Activated naive CD8-positive, alpha-beta T cell treated with anti-CD3 and anti-CD28 coated beads, Interleukin-2, amount 10 ng/mL, durations not matched to agents 7 days and 5 days (primary cell): ENCODE measurements at places on chromosomes 16 and 17. TPM values are rescaled to one million over a fixed set of nuclear protein-coding genes. Genes with fewer than 3 reads are reported as not detected.

DNA sequence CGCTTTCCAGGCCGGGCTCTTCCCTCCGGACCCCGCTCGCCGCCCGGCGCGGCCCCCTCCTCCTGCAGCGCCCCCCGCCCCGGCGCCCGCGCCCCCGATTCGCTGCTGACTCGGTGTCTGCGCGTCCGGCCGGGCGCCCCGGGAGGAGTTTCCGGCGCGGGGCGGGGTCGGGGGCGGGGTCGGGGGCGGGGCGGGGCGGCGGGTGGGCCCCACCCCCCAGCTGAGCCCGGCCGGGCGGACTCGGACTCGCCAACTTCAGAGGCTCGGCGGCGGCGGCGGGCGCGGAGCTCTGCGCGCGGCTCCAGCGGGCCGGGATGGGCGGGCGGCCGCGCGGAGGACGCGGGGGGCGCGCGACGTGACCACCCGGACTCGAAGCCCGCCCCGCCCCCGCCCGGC lies at the start of gene METRNL:
Gene METRNL, plus strand, starts transcription at position 258 of the 396 bp plus-strand sequence. CDS start 207 bp downstream, outside the sequence.
- peak; percentile 79 for DNase-seq

GRCh38 chr16:10972108-10972818 lies 27.9 kb downstream of the CLEC16A start:
- no peak for DNase-seq

- DNase-seq, result no peak
Observed at GRCh38 chr17:79534111-79534510, 76.7 kb downstream of the RBFOX3 start.

DNA sequence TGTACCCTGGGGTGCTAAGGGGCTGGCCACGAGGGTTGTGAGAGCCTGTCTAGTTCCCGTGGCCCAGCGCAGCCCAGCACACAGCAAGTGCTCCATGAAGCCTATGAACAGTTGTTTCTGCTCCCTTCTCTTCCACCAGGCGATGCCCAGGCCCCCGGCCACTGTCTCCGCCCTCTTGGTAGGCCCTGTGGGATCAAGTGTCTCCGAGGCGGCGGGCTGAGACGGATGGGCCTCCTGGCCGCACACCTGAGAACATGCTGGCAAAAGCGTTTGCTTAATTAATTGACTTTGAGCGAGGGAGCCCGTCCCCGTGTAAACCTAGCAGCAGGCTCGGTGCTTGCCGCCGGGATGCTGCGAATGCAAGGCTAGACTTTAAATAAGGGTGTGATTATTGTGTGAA lies 129.7 kb upstream of the GSE1 start:
- DNase-seq, result no peak

Gene NACA2
- not detected for total RNA-seq

- no peak for DNase-seq
Observed at GRCh38 chr17:2926019-2926650, 129.9 kb downstream of the RAP1GAP2 start.

Gene P2RX5
- 19.0 TPM for total RNA-seq

DNA sequence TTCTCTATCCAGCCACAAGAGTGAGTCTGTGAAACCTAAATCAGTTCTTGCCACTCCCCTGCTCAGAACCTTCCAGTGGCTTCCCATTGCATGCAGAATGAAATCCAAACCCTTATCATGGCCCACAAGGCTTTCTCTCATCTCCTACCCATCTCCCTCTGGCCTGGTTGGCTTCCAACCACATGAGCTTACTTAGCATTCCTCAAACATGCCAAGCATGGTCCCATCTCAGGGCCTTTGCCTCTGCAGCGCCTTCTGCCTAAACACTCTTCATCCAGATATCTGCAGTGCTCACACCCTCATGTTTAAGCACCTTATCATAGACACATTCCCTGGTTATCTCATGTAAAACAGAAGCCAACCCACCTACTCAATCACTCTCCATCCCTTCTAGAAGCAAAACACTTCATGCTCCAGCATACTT lies 15.5 kb downstream of the TK2 start:
- DNase-seq, result no peak

Gene CASKIN1
- 1.1 TPM for total RNA-seq

- no peak for DNase-seq
Observed at GRCh38 chr17:15392326-15392741, 50.9 kb upstream of the TEKT3 start.

Gene SPECC1
- 10.0 TPM for total RNA-seq

GRCh38 chr16:51184702-51185433 lies 33.8 kb upstream of the SALL1 start:
- no peak for DNase-seq

- no peak for DNase-seq
Observed at GRCh38 chr17:78572239-78573205, 4.7 kb downstream of the DNAH17 start.

DNA sequence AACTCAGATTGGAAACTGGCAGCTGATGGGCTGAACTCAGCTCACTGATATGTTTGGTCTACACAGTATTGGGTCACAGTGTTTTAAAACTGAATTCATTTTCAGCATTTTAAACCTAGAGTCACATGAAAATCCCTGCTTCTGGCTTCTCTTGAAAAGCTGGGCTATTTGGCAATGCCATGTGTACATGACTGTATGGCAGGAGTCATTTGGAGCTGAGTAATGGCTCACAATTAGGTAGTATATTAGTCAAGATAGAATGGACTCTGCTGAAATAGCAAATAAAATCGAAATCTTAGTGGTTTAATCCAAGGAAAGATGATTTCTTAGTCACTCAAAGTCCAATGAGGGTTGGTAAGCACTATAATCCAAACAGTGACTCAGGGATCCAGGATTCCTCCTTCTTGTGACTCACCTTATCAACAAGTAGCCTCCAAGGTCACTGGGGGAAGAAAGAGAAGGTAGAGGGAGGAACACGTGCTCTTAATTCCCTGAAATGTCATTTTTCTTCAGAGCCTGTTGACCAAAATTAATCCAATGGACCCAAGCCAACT lies 13.9 kb upstream of the PMP22 start:
- no peak for DNase-seq

Gene ASPA
- total RNA-seq, result not detected

- no peak for DNase-seq
Observed at GRCh38 chr17:71251276-71251675, 869.5 kb upstream of the SOX9 start.

DNA sequence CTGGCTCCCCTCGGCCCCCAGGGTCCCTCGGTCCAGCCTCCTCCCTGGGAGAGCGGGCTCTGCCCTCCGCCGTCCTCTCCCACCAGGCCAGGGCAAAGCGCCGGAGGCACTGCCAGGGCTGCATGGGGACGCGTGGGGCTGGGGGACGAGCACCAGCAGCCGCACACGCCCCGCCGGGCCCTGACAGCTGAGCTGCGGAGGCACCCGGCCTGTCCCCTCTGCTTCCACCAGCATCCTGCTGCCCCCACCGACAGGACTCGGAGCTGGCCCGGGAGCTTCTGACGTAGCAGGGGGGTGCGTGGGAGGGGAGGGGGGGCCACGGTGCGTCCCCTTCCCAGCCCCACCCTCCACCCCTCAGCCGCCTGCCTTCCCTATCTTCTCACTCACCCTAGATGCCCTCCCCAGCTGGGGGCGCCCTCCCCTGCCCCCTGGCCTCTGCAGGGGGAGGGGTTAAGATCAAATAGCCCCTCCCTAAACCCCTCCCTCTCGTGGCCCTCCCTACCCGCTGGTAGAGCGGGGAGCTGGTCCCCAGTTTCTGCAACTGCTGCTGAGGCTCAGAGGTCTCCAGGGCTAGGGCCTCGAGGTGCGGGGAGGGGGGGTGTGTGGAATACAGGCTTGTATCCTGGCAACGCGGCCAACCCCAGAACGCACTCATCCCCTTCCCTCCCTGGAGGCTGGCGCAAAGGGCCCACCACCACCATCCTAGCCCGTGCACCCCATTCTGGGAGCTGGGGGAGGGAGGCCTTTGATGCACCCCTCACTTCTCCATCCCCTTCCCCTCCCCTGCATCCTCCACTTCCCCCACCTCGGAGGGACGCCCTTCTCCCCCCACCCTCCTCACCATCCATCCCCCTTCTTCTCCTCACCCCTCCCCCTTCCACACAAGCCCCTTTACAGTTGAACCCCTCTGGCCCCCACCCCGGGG lies 1.0 kb downstream of the SRCIN1 start:
- DNase-seq, result peak; percentile 46

Gene PRSS33
- 0.36 TPM for total RNA-seq

- DNase-seq, result no peak
Observed at GRCh38 chr17:7992516-7992915, 9.9 kb upstream of the GUCY2D start.

Gene TAC4
- total RNA-seq, result not detected

DNA sequence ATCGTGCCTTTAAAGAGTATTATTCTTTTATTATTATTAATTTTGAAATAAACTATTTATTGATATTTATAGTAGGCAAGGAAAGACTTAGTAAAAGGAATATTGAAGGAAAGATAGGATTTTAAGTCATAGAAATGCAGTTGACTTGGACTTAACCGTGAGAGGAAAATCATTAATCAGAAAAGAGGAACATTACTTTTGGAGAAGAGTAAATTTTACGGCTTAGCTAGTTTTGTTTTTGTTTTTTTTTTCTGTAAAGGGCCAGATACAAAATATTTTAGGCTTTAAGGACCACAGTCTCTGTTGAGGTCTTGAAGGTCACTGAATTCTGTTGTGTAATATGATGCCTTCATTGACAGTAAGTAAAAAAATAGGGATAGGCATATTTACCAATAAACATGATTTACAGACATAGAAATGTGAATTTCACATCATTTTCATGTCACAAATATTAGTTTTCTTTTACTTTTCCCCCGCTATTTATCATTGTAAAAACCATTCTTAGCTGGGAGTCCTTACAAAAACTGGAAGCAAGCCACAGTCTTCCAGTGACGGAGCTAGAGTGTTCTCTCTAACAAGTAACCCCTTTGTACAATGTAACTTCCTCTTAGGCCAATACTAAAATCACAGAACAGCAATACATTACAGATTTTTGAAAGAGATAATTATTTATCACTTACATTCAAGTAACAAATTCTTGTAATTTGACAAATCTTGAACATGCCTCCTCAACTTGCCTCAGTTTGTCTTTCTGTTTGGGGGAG lies 2.3 kb upstream of the KCNJ16 start:
- no peak for DNase-seq

DNA sequence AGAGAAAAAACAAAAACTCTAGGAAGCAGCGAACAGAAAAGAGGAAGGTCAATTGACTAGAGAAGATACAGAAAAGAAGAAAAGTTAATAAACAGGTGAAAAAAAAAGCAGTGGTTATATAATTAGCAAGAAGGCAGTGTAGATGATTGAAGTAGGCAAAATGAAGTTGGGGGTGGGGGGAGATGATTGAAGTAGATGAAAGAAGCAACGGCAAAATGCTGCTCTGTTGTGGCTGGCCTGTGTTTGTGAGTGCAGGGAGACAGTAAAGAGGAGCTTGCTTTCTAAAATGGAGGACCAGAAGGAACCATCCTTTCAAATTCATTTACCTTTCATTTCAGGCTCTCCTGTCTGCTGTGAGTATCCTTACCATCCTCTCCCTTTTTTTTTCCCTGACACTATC lies 3.6 kb downstream of the EVI2B start:
- no peak for DNase-seq

DNA sequence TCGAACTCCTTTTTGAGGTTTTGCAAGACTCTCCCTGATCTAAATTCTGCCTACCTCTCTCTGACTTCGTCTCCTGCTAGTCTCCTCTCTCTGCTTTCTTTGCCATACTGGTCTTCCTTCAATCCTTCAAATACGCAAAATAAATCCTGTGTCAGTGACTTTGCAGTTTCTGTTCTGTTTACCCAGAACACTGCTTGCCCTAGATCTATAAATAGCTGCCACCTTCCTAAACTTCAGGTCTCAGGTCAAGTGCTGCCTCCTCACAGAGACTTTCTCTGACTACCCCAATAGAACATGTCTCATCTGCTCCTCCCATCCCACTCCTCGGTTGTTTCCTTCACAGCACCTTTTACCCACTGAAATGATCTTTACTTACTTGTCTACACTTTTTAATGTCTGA lies 78.9 kb downstream of the TRIM37 start:
- DNase-seq, result no peak

GRCh38 chr16:11583166-11583565 lies 3.6 kb downstream of the LITAF start:
- DNase-seq, result no peak

- no peak for DNase-seq
Observed at GRCh38 chr16:78784771-78785170, 685.3 kb downstream of the WWOX start.

- DNase-seq, result no peak
Observed at GRCh38 chr17:72771734-72772133, 320.8 kb downstream of the SLC39A11 start.

DNA sequence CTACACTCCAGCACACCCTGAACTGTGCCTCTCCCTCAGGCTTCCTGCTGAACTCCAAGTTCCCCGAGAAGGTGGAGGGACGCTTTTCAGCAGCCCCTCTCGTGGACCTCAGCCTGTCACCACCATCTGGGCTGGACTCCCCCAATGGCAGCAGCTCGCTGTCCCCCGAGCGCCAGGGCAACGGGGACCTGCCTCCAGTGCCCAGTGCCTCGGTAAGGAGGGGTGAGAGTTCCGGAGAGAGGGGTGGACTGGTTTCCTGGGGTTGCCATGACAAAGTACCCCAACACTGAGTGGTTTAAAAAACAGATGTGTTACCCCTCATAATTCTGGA lies 17.4 kb downstream of the GLIS2 start:
- no peak for DNase-seq

- DNase-seq, result no peak
Observed at GRCh38 chr17:75826561-75827307, 17.5 kb downstream of the UNC13D start.

DNA sequence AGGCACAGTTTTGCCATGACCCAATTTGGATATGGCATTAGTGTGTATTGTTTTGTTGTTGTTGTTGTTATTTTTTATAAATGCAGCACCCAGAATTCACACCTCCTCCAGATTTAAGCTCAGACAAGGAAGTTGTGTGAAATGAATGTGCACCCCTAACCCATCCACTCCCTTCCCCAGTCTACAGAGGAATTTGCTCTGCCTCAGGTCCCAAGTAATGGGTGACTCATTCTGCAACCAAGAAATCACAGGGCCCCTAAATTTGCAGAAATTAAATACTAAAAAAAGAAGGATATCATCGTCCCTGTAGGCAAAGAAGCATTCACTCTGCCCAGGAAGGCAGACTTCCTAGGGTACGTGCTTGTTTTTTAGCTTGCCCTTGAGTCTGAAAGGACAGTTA lies 62.3 kb downstream of the CLEC16A start:
- DNase-seq, result no peak

DNA sequence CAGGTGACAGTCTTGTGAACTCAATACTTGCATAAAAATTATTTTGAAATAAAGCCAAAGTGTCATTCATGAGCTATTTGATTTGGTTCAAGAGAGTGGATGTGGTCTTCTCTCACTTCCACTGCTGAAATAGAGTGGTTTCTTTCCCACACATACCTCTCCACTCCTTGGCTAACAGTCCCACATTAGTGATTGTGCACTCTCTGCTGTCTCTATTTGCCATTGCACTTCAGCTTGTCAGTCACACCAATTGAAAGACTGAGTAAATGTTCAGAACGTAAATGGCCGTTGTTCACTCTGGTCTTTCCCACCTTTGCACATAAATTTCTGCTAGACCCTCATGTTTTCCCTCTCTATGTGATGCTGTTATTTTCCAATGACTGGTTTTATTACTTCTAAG lies 197.5 kb downstream of the FTO start:
- DNase-seq, result no peak

Gene PPM1D
- 17.5 TPM for total RNA-seq

GRCh38 chr17:65763786-65764185 lies 202.3 kb upstream of the AXIN2 start:
- no peak for DNase-seq

Gene TBC1D3K
- total RNA-seq, result not detected
